ENCODE measurements at places on chromosomes 7 and 10.

- no peak for DNase-seq
Observed at GRCh38 chr10:133166828-133167692, 7.0 kb downstream of the KNDC1 start.

DNA sequence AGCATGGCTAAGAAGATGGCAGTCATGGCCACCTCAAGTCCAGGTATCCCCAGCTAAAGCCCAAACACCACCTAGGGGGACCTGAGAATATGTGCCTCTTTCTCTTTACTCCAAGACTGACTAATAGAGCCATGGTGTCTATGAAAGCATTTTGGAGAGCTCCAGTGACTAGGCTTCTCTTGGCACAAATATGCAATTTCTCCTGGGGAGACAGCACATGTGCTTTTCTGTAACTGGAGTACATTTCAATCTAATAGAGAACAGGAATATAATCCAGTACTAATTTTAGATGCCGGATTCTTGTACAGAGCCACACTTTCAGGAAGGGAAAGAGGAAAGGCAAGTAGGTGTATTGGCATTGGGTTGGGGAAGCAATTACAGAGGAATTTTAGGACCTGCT, 260.1 kb downstream of the BMPER start:
- DNase-seq, result no peak

- DNase-seq, result no peak
Observed at GRCh38 chr7:135914346-135914745, 62.8 kb downstream of the MTPN start.

- DNase-seq, result no peak
Observed at GRCh38 chr7:50164559-50165170, 71.6 kb upstream of the ZPBP start.

DNA sequence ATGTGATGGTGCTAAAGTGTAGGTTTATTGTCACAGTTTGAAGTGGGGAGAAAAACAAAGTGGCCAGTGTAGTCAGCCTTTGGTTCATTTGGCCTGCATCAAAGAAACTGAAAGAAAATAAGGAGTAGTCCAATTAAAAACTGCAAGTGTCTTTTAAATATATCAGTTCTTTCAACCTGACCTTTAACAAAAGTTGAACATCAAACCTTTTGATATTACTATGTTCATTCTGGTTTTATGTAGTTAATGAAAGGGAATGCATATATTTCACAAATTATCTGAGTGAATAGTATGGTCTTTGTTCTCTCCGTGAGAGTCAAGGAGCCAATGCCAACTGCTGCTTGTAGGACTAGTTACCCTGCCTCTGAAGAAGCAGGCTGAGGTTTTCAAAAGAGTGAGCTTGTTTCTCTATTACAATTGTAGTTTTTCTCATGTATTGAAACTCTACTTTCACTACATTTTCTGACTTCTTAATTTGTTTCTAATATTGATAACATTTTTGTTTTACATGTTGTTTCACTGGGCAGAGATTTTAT, 1160.8 kb upstream of the LRRTM3 start:
- no peak for DNase-seq

DNA sequence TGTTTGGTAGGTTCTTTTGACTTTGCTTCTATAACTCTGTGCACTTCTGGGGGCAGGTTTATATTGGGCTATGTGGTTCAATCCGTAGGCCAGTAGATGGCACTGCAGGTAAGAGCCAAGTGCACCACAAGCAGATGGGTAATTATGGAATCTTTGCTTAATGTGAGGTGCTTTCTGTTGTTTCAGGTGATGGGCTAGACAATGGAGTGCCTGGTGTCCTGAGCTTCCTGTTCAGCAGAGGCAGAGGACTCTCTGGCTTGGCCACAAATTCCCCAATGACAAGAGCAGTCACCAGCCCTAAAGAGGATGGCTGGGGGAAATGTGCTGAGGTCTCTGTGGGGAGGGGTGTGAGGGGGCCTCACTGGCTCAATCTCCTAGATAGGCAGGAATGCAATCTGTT, 455.0 kb downstream of the CCSER2 start:
- peak; percentile 47 for DNase-seq

DNA sequence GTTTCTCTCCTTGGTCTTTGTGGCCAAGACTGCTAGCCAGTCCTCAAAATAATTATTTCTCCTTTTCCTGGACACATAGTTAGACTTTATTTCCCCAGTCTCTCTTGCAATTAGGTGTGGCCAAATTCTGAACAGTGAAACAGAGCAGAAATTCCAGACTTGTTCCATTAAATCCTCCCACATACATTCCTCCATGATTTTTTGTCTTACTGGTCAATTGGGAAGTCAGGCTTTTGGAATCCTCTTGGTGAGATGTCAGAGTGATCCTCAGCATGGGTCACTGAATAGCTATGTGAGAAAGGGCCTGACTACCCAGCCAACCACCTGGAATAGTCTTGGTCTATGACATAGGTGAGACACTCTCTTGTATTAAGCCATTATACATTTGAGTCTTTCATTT, 164.2 kb downstream of the DGKI start:
- DNase-seq, result no peak

DNA sequence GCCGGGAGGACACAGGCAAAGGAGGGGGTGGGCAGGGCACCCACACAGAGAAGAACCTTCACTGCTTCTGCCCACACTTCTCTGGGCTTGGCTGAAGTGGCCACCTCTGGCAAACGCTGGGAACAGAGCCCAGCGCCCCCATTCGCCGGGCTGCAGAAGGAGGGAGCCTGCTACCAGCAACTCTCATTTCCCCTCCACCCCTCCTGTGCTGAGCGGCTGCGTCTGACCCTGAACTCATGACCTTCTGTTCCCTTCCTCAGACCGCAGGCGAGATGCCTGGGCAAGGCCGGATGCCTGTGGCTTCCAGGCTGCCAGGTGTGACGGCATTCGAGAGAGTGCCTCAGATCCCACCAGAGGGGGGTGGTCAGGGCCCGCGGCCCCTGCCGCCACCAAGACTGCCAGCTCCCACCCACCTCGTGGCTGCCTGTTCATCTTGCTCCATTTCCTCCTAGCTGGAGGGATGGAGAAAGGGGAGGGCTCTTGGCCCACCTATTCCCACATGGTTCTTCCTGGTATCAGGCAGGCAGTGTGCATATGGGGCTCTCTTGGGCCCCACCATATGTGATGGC, 19.8 kb downstream of the DNAJB12 start:
- peak; percentile 81 for DNase-seq

GRCh38 chr10:64486149-64486548, 964.9 kb downstream of the REEP3 start:
- no peak for DNase-seq

DNA sequence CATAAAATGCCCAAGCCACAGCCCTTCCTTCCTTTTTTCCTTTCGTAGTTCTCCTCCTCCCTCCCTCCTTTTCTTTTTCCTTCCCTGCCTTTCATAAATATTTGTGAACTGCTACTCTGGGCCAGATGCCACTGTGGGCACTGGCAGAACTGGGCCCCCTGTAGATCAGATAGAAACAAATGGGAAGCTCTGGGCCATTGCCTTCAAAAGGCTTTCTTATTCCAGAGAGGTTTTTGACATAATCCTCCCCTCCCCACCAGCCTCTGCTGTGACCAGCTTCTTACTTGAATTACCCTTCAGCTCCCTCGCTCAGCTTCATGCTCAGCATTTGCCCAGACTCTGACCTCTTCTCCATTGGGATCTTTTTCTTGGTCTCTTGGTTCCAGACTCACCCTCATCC, 886.8 kb downstream of the LRMDA start:
- no peak for DNase-seq

GRCh38 chr7:112437072-112437471, 13.2 kb upstream of the IFRD1 start:
- DNase-seq, result no peak

DNA sequence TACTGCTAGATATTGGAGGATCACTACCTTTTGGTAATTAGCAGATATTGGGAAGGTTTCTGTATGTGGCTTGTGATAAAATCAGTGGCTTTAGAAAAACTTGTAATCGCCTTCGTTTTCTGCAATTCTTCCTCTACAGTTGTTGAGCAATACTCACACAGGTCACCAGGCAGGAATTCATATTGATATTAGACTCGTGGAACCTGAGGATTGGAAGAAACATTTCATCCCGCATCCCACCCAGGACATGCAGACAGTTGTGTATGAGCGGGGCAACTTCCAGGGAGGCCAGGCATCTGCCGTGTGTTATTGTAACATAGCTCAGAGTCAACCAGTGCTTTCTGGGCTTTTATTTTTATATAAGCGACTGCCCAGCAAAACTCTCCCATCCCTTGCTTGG, 821.3 kb downstream of the LRMDA start:
- DNase-seq, result no peak

GRCh38 chr7:37065779-37066271, 341.5 kb upstream of the AOAH start:
- no peak for DNase-seq

- DNase-seq, result no peak
Observed at GRCh38 chr7:47890606-47891005, 57.7 kb downstream of the PKD1L1 start.

DNA sequence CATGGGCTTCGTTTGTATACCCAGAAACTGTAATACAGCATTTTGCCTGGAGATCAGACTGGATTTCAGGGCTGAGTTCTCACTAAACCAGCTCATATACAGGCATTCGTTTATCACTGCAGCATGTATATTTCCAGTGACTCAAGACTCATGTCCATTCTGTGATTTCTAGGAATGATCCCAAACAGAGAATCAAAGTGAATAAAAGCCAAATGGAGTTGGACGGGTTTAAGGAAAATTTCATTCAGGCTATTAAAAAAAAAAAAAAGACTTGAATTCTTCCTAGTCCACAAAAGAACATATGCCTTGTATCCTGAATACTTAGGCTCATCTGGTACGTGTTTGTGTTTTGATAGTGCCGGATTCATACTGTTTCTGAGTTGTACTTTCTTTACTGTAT, 46.8 kb downstream of the TET1 start:
- DNase-seq, result no peak

DNA sequence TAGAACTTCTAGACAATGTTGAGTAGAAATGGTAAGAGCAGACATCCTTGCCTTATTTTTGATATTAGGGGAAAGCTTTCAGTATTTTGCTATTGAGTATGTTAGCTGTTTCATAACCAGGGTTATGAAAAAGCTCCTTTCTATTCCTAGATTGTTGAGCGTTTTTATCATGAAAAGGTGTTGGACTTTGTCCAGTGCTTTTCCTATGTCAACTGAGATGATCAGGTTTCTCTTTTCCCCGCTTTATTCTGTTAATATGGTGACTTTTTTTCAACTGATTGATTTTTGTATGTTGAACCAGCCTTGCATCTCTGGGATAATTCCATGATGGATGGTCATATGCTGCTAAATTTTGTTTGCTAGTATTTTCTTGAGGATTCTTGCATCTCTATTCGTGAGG, 58.5 kb downstream of the LCOR start:
- DNase-seq, result no peak

GRCh38 chr7:130998993-130999602, 265.1 kb upstream of the KLF14 start:
- DNase-seq, result no peak
